Thymus (tissue), 14 donors: ENCODE measurements at places on chromosomes 12 and 14. TPM values are rescaled to one million over a fixed set of nuclear protein-coding genes. Genes with fewer than 3 reads are reported as not detected.
A peak's percentile ranks its signal among the peaks of the same experiment; 100 is the strongest.

The PPP4R4 gene
- total RNA-seq = 0.24 TPM

The NID2 gene
- 7.5 TPM for total RNA-seq

The GPR84 gene
- total RNA-seq = 0.57 TPM

The ITGA5 gene
- 16.7 TPM for total RNA-seq

The NELL2 gene
- total RNA-seq = 8.4 TPM

The TAS2R42 gene
- total RNA-seq = 0.09 TPM

The PLCZ1 gene
- not detected for total RNA-seq

DNA sequence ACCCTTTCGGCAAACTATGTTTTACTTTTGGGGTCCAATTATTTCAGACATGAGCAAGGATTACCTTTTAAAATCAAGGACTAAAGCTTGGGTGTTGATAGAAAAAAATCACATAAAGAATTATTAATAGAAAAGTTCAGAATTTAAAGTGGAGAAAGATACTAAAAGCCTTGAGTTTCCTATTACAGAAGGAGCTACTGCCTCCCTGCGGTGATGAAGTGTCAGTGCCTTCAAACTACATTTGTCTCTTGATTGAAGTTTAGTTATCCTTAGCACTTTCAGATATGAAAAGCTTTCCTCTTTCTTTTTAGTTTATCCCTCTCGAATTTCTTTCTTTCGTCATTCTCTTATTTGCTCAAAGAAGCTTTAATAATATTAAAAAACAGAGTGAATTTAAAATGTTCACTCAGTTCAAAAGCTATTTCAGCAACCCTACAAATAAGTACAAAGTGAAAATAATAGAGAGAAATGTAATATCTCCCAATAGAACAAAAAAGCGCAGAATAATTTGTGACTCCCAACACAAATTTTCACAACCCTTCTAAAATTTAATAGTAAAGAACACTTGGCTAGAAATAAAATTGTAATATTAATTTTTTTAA is 87.6 kb downstream of the SEC23A start:
- peak; percentile 29 for DNase-seq

GRCh38 chr14:62885451-62885850 is 159.8 kb downstream of the KCNH5 start:
- DNase-seq = no peak

DNA sequence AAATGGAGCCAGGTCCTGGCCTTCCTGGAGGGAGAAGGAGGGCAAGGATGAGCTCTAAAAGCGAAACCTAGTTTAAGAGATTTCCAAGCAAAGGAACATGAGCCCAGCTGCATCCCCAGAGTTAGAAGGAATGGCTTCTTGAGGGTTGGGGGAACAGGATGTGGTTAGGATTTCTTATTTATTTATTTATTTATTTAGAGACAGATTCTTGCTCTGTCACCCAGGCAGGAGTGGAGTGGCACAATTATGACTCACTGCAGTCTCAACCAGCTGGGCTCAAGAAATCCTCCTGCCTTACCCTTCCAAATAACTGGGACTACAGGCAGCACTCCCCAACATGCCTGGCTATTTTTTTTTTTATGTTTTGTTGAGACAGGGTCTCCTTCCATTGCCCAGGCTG is 25.3 kb upstream of the TMEM106C start:
- DNase-seq = no peak

- no peak for DNase-seq
These were observed 128.1 kb upstream of the HMGA2 start for GRCh38 chr12:65696227-65696626.

DNA sequence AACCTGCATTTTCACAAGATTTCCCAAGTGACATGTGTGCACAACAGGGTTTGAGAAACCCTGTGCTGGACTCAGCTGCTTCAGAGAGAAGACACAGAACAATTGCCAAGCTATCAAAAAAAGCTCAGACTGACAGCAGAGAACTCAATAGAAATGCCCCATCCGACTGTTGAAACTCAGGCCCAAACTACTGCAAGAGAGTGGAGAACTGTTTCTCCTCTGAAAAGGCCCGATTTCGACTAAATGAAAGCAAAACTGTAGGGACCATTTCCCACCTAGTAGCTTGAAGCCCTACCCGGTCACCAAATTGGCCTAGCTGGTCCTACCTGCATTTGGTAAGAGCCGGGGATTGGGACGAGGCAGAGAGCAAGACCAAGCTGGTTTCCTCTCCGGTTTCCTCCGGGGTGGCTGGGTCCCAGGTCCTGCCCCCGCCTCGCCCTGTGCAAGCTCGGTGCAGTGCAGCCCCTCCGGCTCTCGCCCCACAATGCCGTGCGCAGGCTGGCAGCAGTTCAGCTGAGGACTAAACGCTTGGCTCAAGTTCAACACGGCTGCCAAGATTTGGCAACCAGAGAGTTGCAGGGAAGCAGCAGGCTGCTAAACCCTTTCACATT is 1180.6 kb downstream of the VRK1 start:
- peak; percentile 64 for DNase-seq

DNA sequence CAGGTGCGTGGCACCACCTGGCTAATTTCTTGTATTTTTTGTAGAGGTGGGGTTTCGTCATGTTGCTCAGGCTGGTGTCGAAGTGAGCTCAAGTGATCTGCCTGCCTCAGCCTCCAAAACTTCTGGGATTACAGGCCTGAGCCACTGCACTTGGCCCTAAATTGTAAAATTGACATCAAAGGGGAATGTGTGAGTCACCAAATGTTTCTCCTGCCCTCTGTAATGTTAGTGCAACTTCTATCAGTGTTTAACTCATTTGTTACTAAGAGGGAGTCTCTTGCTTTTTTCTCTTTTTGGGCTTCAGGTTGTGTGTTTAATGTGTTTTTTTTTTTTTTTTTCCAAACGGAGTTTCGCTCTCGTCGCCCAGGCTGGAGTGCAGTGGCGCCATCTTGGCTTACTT is 2.3 kb downstream of the TULP3 start:
- DNase-seq = no peak

GRCh38 chr14:33332497-33332896 is 393.8 kb downstream of the NPAS3 start:
- DNase-seq = no peak

GRCh38 chr12:109144224-109144623 is 27.8 kb downstream of the ACACB start:
- DNase-seq = no peak

- DNase-seq = no peak
These were observed 28.4 kb downstream of the TXNRD1 start for GRCh38 chr12:104243971-104244370.

DNA sequence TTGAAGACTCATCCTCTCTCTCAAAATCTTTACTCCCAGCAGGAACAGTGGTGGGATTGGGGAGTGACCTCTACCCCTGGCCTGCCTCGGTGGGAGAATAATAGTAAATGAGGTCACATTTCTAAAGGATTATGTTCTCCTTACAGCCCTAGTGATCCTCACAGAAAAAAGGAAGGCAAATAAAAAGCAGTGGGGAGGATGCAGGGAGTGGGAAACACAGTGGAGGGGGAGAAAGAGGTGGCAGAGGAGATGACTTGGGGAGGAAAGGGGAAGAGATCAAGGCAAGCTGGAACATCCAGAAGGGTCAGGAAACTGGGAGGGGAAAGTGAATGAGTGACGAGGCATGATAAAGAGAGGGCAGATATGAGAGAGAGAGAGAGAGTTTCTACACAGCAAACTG is 8.3 kb upstream of the SYNDIG1L start:
- no peak for DNase-seq

DNA sequence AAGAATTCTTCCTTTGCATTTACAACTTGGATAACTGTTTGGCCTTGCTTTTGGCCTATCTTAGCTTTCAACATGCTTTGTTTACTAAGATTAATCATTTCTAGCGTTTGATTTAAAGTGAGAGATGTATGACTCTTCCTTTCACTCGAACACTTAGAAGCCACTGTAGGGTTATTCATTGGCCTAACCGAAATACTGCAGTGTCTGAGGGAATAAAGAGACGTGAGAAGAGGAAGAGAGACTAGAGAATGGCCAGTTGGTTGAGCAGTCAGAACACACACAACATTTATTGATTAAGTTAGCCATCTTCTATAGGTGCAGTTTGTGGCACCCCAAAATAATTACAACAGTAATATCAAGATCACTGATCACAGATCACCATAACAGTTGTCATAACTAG is 62.3 kb upstream of the CCDC175 start:
- no peak for DNase-seq

- no peak for DNase-seq
These were observed 136.8 kb downstream of the SRGAP1 start for GRCh38 chr12:63981343-63981742.

- no peak for DNase-seq
These were observed 19.4 kb downstream of the SRGAP1 start for GRCh38 chr12:63863658-63864453.

DNA sequence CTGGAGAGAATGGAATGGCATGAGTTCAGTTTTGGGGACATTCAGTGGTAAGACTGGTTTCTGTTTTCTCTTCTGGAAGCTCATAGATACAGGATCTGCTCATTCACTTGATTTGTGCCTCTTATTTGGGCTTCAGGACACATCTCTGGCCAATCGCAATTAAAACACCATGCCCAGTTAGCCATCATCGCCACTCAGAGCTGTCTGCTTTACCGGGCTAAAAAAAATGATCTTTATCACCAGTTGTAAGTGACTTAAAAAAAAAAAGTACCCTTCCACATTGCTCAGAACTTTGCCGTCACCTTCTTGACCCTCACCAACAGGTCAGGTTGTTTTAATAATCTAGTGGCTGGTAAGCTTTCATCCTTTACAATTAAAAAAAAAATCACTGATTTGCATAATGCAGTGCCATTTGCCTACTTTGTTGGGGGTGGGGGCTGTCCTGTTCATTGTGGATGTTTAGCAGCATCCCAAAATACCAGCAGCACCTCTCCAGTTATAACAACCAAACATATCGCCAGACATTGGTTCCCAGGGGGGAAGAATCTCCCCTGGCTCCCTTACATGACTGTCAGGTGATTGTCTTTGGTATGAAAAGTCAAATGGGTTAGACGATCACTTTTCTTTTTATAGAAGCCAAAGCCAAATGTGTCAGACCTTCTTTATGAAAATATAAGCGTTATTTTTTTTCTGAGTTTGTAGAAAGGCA is 150.1 kb downstream of the PRKCH start:
- no peak for DNase-seq

DNA sequence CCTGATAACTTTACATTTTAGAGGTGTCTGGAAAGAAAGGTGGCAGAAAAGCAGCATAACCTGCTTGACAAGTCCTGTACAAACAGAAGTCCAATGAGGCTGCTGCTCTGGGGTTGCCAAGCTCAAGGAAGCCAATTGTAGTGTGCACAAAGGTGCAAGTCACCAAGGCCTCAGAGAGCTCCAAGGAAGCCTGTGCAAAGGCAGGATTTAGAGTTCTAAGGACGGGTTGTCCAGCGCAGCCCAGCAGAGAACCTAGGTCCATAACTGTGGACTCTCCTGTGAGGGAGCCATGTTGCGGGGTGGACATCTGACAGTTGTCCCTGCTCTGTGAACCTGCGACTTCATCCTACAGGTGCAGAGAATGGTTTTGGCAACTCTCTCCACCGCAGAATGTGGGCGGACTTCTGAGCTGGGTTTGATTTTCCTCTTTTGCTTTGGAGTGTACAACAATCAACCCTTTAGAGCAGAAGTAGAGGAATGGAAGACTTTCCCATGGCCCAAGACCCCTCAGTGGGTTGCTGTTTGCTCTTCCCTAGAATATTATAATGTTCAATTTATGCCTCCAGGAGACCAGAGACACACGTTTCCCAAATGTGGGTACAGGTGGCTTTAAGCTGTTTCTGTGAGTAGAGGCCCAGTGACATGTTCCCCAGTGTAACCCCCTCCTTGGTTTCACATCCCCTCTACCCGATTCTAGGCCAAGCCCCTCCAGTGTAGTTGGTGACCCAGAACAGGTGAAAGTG is 81.0 kb downstream of the ETV6 start:
- DNase-seq = no peak
